ENCODE measurements at places on chromosomes 6 and 20.

GRCh38 chr20:48612335-48612734 is 215.5 kb downstream of the PREX1 start:
- no peak for DNase-seq

DNA sequence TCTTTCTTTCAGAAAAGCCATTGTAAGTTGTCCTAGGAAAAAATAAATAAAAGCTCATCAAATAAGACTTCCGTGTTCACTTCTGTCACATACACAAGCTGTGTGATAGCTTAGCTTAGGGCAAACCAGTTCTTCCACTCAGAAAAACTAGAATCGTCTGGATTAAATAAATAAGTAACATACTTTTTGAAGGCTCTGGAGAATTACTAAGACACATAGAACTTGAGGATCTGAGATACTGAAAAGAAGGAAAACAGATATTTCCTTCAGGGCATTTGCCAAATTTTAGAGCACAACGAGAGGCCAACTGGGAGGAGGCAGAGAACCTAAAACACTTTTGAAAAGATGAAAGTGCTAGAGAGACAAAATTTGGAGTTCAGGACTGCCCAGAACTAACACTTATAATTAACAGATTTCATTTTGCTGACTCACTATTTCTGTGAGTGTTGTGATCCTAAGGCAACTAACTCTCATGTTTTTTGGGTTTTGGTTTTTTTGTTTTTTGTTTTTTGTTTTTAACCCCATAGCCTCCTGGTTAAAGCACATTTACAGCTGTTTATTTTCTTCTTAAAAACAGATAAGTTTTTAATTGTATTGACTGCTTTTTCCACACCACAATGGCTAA is 38.7 kb upstream of the THEMIS start:
- DNase-seq, result no peak

GRCh38 chr20:3811467-3812258 is 8.7 kb upstream of the AP5S1 start:
- DNase-seq, result peak; percentile 94

GRCh38 chr6:130778946-130779657 is 48.1 kb upstream of the SMLR1 start:
- no peak for DNase-seq

- DNase-seq, result peak; percentile 55
Observed at GRCh38 chr6:30744054-30744805, at the start of gene IER3. TSS of gene IER3 (minus strand) at chr6:30744547. CDS start at chr6:30744518, 29 bp downstream.

DNA sequence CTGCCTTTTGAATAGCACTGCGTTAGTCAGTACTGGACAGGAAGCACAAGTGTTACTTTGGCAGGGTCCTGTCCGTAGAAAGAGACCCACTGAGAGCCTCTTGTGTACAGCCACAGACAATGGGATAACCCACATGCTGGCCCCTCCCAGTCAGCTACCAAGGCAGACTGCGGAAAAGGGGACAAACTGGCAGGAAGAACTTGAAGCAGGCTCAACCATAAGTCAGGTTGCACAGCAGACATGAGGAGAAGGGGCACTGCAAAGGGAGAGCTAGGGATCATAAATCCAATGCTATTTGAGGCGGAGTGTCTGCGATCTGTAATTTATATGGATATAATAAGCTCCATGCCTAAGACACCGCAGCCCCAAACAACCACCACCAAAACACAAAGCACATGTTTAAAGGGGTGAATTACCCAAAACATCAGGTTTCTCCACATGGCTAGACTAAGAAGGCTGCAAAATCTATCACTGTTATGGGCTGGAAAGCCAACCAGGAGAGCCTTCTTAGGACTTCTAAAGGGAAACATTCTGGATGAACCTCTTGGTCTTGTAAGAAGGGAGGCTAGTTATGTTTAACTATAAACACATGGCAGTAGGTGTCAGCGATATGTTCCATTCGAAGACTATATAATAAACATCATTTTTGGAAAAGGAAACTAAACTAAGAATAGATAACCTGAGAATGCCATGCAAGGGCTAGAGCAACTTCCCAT is 141.7 kb downstream of the BACH2 start:
- DNase-seq, result no peak

- no peak for DNase-seq
Observed at GRCh38 chr20:24998631-24999445, 6.3 kb upstream of the APMAP start.

GRCh38 chr6:105646391-105646867 is 243.5 kb upstream of the PREP start:
- DNase-seq, result peak; percentile 51

Data from central memory CD4-positive, alpha-beta T cell (primary cell).